ENCODE measurements at places on chromosomes 3 and 15.
A peak's percentile ranks its signal among the peaks of the same experiment; 100 is the strongest.

DNA sequence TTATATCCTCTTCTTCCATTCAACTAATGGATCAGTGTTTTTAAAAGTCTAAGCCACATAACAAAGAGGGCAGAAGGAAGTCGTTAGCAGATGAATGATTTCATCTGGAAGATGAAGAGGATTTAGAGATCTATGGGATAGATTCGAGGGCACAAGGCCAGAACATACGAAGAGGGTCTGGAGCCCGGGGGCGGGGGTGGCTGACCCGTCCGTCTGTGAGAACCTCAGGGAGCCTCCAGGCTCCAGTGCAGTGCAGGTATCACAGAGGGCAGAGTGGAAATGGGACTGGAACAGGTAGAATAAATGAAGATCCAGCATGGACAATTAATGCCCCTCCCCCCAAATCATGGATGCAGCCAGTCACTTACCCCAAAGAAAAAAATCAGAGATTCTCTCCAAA lies 1.5 kb upstream of the GOLGA8B start:
- no peak for DNase-seq

GRCh38 chr3:12408984-12409683 lies 75.1 kb upstream of the TSEN2 start:
- no peak for DNase-seq

GRCh38 chr3:3189102-3189727 lies 9.7 kb upstream of the CRBN start:
- no peak for DNase-seq

DNA sequence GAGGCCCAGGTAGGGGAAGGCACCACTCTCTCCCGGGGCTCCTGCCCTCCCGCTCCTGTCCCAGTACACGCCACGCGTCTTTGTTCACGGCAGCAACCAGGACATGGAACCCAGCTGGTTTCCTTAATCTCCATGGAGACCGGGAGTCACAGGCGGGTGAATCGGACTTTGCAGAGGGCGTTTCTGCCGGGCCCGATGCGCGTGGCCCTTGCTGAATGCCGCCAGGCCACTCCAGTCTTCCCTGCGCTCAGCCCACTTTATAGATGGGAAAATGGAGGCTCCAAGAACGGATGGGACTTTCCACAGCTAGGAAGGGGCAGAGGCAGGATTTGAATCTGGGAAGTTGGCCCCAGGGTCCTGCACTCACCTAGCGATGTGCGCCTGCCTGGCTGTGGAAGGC lies 7.4 kb downstream of the PLXND1 start:
- DNase-seq, result no peak

DNA sequence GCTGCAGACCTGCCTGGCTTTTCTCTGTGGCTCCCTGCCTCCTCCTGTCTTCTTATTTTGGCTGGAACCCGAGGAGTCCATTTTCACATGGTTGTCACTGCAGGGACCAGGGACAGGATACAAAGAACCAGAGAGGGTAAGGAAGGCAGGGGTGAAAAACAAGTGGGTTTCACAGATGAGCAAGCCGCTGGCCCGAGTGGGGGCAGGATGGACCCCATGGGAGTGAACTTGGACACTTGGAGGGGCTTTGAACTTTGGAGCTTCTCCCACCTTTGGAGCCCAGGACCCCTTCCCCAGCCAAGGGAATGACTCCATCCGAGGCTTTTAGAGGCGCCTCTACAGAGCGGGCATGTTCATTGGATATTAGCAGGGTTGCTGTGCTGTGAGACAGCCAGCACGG lies 26.9 kb upstream of the ADCY5 start:
- no peak for DNase-seq

DNA sequence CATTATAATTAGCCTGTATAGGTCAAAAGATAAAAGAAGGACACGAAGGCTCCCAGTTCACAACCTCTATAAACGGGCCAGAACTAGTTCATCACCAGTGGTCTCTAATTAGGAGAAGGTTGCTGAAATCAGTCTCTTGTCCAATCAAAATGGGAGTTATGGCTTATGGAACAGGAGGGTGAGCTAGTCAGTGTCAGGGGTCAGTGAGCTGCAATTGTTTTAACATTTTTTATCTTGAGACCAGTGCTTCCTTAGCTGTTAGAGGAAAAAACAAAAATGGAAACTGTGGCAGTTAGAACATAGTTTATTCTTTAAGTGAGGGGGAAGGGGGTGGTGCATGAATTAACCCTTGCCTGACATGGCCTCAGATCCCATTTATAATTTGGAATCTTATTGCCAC lies 141.7 kb downstream of the KCNMB2 start:
- no peak for DNase-seq

GRCh38 chr15:57253082-57253481 lies 123.2 kb upstream of the CGNL1 start:
- DNase-seq, result no peak

DNA sequence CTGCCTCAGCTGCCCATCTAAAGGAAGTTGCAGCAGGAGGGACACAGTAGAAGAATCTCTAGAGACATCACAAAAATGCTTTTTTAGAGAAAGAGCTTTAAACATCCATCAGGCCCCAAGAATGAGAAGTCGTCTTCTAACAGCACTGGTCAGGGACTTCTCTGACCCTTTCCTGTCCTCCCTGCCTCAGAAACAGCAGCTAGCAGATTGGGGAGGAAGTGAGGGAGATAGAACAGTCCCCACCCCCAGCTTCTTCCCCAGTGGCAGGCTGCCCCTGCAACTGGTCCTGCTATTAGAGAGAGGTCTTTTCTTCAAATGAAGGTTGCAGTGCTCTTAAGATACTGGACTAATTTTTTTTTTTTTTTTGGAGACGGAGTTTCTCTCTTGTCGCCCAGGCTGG lies 55.1 kb downstream of the PDE8A start:
- no peak for DNase-seq

DNA sequence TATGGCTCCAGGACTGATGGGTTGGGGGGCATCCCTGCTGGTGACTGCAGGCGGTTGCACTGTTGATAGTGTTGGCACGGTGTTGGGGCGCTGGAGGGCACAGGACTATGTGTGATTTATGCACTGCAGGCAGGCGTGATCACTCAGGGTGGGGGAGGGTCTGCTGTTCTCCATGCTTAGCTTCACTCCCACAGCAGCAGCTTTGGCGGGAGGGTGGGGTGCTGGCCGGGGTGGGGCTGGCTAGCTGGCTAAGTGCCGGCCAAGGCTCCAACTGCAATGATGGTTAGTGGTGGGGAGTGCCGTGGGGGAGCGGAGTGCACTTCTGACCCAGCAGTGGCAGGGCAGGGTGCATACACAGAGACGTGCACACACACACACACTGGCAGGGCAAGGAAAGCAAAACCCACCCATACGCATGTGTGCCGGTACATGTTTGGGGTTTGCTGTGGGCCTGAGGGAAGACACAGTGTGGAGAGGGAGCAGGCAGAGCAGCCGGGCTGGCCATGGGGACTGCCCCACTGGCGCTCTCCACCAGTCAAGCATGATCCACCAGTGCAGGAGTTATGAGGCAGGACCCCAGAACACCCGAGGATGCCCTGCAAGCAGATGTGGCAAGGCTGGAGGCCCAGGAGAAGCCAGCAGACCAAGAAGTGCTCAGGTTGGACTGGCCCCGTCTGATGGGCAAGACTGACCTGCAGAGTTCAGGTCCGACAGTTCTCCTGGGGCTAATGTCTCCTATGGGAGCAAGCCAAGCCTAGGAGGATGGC lies 16.5 kb upstream of the FGF7 start:
- no peak for DNase-seq

- DNase-seq, result peak; percentile 45
Observed at GRCh38 chr3:126083511-126083912, 412 bp downstream of the SLC41A3 start.

GRCh38 chr3:94772402-94772801 lies 709.5 kb downstream of the NSUN3 start:
- DNase-seq, result no peak

DNA sequence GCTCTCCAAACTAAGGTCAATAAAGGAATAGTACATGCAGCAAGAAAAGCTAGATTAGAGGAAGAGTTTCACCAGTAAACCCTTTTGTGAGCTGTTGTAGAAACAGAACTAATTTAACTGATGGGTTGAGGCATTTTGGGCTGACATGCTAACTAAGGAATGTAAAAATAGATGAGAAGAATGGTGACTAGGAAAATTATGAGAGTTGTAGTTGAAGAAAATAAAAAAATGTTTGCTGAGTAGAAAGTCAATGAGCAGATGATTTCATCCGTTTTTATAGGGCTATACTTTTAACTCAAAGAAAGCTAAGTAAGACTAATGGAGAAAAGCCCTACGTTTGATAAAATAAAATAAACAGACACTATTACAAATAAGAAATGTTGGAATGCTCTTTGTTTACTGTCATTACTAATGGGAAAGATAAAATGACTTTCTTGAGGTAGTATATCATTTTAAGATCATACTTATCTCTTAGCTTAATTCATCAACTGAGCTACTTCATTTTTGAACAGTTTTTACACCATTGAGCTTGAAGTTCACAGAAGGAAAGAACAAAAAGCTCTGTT lies 209.4 kb upstream of the DPH6 start:
- DNase-seq, result no peak

All from body of pancreas (tissue), 4 donors.